GM23248 (cell line): ENCODE measurements at places on chromosomes 5 and 9. TPM values are rescaled to one million over a fixed set of nuclear protein-coding genes. Genes with fewer than 3 reads are reported as not detected.

DNA sequence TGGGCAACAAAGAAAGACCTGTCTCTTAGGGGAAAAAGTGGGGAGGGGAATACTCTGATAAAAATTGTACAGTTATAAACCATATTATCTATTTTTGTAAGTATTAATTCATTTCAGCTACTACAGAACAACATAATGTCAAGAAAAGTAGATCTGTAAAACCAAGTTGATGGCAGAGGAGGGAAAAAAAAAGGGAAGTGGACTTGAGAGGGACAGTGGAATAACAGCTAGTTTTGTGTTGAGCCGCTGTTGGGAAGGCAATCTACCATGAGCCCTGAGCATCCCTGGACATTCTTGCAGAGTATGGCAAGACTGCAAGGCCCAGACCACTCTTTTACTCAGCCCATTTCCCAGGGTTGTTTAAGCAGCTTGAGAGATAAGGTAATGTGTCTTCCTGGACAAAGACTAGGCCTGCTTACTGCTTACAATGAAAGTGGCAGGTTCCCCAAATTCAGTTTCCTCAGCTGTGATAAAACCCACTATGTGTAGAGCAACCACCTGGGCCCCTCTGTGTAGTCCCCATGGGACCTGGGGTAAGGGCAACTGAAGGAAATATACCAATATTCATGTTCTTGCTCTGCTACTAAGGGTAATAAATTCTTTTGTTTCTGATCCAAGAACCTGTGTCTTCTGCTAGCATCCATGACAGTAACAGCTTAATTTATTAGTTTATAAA lies 25.0 kb downstream of the CEP120 start:
- no peaks in the 10 kb centered on the region for H3K4me1 ChIP-seq
- H3K27me3 ChIP-seq, result no peaks in the 10 kb centered on the region
- no peak for DNase-seq

DNA sequence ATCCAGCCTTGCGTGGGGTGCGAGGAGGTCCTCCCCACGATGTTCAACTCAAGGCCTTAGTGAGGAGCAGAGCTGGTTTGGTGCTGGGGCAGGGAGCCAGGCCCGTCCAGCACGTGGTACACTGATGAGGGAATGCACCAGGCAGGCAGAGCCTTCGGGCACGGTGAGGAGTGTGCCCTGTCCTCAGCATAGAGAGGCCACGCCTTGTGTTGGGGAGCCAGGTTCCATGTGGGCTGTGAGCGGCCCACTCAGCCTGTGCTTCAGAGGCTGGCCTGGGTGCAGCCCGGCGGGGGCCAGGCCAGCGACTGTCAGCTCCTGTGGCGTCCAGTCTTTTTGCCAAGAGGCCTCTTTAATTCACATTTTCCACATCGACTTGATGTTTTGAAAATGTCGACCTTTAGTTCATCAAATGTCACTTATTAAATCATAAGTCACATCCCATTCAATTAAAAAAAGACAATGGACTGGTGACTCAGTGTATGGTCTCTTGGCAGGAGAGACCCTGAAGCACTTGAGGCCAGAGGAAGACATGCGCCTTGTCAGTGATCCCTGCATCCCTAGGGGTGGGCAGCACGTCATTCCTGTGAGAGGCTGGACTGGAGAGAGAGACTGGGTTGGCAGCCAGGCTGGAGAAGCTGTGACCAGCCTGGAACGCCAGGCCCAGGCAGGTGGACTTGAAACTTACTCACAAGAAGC lies 21.7 kb downstream of the ERGIC1 start:
- no peaks in the 10 kb centered on the region for H3K36me3 ChIP-seq
- no peaks in the 10 kb centered on the region for H3K27me3 ChIP-seq
- H3K4me3 ChIP-seq, result no peak overlapping the region

DNA sequence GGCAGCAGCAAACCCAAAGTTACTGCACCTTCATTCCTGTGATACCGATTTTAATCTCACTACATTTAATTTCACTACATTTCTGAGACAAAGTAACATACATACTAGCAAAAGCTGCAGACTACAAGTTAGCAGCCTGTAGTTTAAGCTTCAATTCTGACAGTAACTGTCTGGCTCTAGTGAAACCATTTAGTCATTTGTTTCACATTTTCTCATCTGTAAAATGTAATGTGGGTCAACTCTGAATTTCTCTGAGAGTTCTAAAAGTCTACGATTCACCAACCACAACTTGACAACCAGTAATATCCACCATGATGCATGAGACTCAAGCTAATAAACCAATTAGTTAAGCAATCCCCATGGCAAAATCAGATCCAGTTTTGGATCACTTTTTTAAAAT lies 408.9 kb downstream of the PDE4D start:
- H3K27ac ChIP-seq, result no peak overlapping the region
- peak; percentile 2 for DNase-seq
- H3K4me1 ChIP-seq, result peaks cover 20% of the 10 kb centered on the region
- no peak overlapping the region for H3K4me3 ChIP-seq
- H3K27me3 ChIP-seq, result no peaks in the 10 kb centered on the region

DNA sequence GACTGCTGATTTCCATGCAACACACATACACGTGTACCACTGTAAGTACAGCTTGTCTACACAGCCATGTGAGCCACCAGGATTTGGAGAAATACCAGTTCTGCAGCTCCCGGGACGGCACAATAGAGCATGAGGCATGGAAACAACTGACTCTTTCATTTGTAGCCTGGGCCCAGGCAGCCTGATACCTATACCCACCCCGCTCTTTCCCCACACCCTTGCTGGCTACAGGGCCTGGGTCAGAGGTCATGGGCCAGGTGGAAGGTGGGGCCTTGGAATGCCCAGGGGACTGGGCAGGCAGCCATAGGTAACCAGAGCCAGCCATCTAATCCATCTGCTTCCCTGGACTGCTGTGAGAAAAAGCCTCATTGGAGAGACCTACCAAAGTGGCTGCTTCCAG lies 39.0 kb upstream of the ZSWIM6 start:
- H3K4me1 ChIP-seq, result no peaks in the 10 kb centered on the region
- no peak overlapping the region for H3K27ac ChIP-seq
- no peaks in the 10 kb centered on the region for H3K27me3 ChIP-seq
- H3K36me3 ChIP-seq, result no peaks in the 10 kb centered on the region

RMRP gene
- 14,230 and 20,944 TPM in 2 replicates for total RNA-seq

DNA sequence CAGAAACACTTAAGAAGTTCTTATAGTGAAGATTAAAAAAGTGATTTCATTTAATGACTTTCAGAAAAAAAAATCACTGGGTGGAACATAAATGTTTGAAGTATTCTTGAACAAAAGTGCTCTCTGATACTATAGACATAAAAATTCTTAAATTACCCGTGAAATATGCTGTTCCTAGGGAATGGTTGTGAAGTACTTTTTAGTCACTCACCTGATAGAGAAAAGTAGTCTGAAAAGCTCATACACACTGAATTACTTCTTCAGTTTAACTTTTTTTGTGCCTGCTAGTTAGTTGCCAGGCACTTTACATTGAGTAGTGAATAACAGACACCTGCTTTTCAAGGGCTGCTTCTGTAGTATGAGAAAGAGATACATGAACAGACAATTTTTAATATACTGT lies 78.0 kb downstream of the SH3GL2 start:
- no peak for DNase-seq
- no peaks in the 10 kb centered on the region for H3K4me1 ChIP-seq
- no peak overlapping the region for H3K27ac ChIP-seq
- H3K27me3 ChIP-seq, result no peaks in the 10 kb centered on the region
